ENCODE measurements at places on chromosomes 16 and 17.

GRCh38 chr16:72894293-72895151 lies 153.4 kb downstream of the ZFHX3 start:
- DNase-seq: no peak

DNA sequence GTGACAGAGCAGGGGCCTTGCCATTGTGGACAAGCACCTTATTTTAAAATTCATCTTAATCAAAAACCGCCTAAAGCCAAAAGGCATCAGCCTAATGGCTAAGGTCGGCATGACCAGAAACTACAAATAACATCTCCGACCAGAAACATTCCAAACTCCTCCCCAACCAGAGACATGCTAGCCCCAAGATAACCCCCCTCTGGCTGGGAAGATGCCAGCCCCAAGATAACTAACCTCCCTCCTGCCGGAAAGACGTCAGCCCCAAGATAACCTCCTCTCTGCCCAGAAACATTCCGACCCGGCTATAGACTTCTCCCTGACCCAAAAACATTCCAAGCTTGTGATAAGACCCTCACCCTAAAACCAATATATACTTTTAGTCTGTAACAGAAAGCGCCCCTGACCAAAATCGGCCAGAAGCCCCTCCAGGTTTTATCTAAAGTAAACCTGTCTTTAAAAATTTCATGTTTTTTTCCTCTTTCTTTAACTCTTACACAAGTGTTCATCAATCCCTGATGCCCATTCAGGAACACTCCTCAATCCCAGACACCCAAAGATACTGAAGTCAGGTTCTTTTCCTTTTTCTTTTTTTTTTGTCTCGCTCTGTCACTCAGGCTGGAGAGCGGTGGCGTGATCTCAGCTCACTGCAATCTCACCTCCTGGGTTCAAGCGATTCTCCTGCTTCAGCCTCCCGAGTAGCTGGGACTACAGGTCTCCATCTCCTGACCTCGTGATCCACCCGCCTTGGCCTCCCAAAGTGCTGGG lies 32.7 kb downstream of the TLE7 start:
- DNase-seq: no peak

GRCh38 chr17:19464031-19465026 lies 53.3 kb downstream of the RNF112 start:
- no peak for DNase-seq

GRCh38 chr17:78107976-78108725 lies 20.4 kb downstream of the TMC6 start:
- DNase-seq: no peak

- no peak for DNase-seq
Measured at GRCh38 chr17:9874722-9875121, 30.3 kb downstream of the RCVRN start.

DNA sequence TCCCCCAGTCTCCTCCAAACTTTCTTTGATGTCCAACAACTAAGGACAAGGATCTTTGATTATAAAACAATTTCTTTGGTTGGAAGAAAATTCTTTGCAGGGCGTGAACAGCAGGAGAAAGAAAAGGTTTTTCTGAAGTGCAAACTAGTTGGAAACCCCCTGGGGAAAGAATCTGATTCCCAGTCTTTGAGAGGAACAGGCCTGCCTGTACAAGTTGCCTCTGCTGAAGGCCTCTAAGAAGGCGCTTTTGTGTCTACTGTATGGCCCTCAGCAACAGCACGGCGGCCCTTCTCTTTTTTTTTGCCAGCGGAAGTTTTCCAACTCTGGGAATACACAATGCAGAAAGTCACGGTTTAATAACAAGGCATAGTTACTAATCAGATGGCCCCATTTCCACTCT lies 14.0 kb downstream of the RNF43 start:
- DNase-seq: no peak

- peak; percentile 44 for DNase-seq
Measured at GRCh38 chr16:82580298-82580890, 46.4 kb upstream of the CDH13 start.

DNA sequence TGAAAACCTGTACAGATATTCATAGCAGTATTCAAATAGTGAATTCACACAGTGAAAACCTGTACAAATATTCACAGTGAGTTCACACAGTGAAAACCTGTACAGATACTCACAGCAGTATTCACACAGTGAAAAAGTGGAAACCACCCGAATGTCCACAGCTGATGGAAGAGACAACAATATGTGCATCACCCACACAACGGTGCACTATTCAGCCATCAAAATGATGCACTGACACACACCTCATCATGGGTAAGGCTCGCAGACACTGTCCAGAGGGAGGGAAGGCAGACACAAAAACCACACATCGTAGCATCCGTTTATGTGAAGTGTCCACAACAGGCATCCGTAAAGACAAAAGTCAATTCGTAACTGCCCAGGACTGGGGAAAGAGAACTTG lies 100.9 kb downstream of the VPS53 start:
- DNase-seq: no peak

- no peak for DNase-seq
Measured at GRCh38 chr17:58335779-58336455, 7.3 kb upstream of the TSPOAP1 start.

- no peak for DNase-seq
Measured at GRCh38 chr16:11377154-11377553, 31.9 kb downstream of the RMI2 start.

GRCh38 chr16:24130494-24131085 lies 125.5 kb upstream of the CACNG3 start:
- DNase-seq: no peak

- DNase-seq: no peak
Measured at GRCh38 chr17:57110579-57111325, 25.7 kb downstream of the AKAP1 start.

DNA sequence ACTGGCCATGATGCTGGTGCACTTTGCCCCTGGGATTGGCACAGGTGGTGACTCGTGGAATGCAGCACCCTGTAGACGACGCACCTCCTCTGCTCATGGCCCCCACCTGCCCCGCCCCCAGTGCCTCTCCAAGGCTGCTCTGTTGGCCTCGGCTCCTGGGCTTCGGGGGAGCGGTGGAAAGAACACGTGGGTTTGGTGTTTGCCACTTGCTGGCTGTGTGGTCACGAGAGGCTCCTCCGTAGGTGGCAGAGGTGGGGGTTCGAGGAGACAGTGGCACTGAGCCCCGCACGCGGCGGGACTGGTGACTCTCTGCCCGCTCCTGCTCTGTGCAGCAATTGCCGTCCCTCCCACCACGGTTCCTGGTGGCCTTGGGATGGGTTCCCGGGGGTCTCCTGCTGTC lies 82.8 kb upstream of the ZNF750 start:
- DNase-seq: no peak

- DNase-seq: no peak
Measured at GRCh38 chr16:85955566-85955965, 56.6 kb downstream of the IRF8 start.

DNA sequence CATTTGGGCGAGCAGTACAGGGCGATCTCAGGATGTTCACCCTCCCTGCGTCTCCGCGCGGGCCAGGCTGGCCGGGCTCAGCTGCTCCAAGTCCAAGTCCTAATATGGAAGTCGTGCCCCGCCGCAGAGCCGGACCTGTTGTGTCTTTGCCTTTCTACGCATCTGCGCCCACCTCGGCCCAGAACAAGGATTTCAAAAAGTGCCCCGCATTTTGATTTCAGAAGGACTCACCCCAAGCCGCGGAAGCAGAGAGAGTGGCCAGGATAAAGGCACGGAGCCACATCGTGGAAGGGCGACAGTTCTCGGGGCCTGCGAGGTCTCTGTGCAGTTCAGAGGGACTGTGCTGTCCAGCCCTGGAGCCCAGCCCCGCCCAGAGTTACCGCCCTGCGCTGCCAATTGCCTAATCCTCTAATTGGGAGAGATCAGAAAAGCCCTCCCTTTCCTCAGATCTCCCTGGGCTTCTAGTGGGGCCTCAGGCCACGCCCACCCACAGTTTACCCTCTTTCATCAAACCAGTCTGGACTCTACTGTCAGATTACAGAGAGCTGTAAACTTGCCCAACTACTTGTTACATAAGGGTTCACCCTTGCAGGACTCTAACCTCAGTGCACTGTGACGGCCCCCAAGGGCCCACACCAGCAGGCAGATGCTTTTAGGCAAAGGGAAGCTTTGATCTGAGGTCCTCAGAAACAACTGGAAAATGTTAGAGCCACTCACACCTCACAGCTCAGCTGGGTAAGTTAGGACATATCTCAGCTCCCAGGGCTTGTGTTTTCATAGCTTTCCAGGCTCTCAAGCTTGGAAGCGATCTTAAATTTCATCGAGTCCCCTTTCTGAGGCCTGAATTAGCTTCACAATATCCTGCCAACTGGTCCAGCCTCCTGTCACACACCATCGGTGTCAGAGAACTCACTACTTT lies at the start of gene CES1:
Gene CES1, minus strand, starts transcription at position 324 of the 919 bp plus-strand sequence. Its CDS starts 41 bp downstream, at position 283.
- no peak for DNase-seq

DNA sequence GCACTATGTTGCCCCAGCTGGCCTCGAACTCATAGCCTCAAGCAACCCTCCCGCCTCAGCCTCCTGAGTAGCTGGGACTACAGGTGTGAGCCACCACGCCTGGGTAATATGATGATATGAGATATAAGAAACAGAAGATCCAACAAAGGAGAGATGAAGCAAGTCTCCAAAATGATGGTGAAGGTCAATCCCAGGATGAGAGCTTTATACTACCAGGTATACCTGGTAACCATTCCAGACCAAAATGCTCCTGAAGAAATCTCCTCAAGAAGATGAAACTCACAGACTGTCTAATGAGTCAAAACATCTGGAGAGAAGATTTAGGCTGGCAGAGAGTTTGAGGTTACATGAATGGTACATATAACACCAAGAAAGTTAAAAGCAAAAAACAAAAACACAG lies 24.5 kb downstream of the INTS2 start:
- DNase-seq: no peak
